ENCODE measurements at places on chromosomes 11 and 22.

DNA sequence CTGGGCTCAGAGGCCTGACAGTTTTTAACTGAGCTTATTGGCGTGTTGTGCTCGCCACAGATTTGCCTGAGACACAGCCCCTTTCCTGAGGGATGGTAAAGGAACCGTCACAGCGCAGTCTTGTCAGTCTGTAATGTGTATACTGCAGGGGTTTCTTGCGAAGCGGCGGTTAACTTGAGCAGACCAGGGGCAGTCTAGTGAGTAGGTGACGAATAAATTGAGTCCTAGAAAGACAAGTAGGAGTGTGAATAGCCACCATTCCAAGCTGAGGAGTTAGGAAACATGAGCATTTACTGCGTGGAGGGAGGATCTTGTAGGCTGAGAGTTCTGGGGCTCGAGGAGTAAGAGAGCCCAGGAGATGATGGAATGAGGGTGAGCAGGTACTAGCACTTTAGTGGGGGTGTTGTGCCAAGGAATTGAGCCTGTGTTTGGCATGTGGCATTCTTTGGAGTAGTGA, 1.4 kb downstream of the MED15 start:
- no peak for DNase-seq

DNA sequence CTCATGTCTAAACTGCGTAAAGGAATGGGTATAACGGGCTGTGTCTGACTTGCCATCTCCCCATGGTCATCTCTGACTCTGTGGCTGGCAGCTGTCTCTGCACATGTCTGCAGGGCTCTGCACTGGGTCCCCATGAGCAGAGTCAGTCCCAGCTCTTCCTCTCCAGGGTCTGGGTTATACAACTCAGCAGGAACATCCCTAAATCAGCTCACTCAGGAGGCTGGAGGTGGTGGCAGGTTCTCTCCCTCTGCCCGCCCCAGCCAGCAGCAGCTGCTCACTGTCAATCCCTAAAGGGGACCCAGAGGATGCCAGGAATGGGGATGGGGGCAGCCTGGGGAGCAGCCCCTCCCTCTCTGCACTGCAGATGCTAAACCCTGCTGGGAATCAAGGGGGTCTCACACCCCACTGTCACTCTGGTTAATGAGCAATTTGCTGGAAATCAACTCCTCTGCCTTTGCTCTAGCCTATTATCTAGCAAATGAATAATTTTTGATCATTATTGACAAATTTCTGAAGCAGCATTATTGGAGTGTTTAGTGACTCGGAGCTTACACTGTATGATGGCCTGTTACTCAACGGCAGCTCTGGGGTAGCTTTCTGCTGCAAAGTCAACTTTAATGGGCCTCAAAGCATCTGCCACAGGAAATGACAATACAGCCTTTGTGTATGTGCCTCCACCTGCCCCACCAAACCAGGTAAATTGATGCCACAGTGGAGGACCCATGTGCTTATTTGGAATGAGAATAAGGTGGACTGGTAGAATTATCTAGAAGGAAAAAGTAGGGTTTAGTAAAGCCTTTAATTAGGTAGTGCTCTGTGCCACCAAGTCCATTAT, 55.7 kb upstream of the SHANK2 start:
- DNase-seq = no peak

DNA sequence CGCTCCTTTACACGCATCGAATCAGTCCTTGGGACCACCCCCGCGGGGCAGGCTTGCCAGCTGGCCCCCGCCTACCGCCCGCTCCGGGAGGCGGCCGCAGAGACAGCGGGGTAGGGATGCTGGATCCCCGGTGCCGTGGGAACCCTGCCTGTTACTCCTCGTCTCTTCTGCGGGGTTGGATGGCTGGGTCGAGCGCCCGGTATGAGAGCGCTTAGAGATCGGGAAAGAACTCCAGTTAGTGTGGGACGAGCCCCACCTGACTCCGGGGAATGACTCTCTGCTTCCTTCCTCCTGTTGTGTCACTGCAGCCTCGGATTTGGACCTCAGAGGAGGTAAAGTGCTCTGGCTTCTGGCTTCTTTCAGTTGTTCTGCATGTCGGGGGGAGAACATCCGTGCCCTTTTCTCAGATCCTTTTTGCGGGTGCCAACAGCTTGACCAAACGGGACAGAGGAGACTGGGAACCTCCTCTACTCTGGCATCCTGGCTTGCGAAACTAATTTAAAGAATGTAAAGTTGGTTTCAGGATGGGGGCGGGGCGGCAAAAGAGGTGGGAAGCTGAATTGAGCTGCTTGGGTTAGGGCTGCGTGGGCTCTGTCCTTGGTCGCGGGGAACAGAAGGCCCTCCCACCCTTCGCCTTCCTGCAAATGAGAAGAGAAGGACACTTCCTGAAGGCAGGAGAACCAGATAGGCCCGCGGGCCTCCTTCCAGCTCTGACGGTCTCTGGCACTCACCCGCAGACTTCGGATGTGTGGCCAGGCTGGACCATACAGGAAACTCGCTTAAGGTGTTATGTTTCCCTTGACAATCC, 938 bp downstream of the LAYN start:
- peak; percentile 30 for DNase-seq

DNA sequence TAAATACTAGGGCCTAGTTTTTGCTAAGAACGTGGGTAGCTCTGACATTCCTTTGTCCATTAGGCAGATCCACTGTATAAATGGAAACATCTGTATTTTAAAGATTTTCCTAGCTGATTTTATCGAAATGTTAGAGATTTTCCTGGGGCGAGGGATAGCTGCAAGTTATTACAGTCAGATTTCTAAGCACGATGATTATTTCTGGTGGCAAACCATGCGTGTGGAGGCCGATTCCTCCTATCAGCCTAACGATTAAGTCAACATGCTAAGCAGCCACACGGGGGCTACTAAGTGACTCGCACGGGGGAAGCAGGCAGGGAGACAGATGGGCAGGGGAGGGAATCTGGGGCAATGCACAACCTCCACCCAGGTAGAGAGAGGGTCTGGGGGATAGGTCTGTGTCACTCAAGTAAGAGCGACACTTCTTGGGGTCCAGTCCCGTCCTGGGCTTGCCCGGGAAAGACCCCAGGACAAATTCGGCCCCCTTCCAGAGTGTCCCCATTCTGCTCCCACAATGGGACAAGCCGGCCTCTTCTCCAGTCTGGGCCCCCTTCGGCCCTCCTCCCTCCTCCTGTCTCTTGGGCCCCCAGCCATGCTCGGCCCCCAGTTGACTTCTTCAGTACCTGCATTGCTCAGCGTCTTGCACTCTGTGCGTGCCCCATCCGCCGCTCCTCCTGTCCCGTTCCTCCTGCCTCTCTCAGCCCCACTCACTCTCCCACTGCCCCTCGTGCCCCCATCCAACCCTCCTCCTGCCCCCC, 571 bp downstream of the C11orf24 start:
- DNase-seq = peak; percentile 86

DNA sequence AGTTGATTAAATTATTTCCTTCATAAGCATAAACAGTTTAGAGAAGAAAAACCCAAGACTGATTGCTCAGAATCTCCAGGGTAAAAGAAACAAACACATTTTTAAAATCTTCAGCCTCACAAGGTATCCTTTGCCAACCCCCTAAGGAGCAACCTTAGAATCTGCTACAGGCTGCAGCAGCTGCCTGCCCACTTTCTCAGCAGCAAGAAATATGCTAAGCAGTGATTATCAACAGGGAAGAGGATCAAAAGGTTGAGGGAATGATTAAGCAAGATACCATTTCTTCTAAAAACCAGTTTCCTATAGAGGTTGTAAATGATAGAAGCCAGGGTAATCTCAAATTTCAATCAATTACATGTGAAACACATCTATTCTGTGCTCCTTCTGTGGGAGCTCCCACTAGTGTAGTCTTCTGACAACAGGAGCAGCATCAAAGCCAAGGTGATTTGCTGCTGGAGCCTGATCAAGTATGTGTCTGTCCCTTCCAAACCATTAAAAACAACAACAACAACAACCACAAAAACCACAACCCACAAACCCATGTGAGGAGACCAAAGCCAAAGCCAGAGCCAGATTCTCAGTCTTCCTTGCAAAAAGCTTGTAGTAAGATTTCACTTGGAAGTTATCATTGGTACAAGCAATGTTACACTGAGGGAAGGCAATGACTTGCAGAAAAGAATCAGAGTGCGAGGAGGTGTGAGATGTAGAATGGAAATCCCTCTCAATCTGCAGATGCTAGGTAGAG, 761.2 kb downstream of the DLG2 start:
- no peak for DNase-seq

- no peak for DNase-seq
Observed at GRCh38 chr11:1076061-1076665, 1.5 kb downstream of the MUC2 start.

DNA sequence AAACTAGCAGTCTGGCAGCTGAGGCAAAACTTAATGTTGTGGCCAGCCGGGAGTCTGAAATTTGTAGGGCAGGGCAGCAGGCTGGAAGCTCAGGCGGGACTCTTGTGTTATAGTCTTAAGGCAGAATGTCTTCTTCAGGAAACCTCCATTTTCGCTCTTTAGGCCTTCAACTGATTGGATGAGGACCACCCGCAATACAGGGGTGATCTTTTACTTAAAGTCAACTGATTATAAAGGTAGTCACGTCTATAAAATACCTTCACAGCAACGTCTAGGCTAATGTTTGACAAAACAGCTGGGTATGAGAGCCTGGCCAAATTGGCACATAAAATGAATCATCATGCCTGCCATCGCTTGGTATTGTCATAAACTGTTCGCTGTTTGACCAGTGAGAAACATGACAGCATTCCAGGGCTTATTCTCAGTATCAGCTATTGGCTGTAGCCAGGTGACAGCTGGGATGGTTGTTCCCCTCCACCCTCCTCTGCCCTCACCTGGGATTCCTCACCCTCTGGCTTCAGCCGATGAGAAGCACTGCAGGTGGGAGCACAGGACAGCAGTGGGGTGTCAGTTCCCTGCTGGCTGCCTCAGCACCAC, 6.6 kb upstream of the POU2F3 start:
- no peak for DNase-seq

GRCh38 chr11:80007616-80008015, 566.8 kb upstream of the TENM4 start:
- DNase-seq = no peak

DNA sequence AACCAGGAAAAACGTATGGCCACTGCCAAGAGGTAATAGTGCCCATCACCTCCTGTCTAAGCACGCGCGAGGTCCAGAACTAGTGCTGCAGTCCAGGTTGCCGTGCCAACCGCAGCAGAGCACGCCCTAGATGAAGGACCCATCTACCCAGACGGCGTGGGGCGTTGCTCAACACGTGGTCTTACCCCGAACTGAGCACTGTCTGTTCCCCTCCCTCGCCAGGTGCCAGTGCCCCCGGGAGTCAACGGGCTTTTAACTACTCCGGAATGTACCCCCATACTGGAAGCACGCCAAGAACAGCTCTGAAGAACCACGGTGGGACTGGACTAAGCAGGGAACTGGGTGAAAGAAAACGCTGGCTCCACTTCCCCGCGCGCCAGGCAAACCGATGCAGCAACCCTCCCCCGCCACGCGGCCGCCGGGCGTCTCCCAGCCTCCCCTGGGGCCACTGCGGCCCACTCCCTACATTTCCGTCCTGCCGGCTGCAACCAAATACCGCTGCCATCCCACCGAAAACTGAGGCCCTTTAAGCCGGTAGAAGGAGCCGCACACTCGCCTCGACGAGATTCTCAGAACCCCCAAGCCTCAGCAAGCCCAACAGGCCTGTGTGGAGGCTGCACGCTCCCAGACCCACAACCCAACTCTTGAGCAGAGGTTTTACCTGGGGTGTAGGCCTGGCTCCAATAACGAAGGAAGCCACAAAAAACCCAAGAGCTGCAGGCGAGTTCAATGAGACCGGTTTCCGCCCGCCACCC, at the start of gene HSPA8:
TSS of gene HSPA8 (minus strand) at position 734 of the 755 bp plus-strand sequence. CDS start 812 bp downstream, outside the sequence.
- peak; percentile 47 for DNase-seq

DNA sequence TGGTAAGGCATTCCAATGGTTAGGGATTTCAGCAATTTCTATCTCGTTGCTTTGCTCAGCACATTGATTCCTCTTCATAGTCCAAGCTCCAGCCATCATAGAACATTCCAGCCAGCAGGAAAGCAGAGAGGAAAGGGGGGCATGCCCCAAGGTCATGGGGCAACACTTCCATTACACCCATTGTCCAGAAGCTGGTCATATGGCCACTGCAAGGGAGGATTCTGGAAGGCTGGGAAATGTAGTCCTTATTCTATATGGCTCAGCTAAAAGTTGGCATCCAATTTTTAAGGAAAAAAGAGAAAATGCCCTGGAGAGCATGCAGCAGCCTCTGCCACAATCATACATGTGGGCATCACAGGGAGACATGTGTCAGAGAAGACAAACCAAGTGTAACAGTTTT, 47.1 kb upstream of the RCN1 start:
- no peak for DNase-seq

GRCh38 chr22:47388331-47388730, 625.9 kb downstream of the TBC1D22A start:
- no peak for DNase-seq

DNA sequence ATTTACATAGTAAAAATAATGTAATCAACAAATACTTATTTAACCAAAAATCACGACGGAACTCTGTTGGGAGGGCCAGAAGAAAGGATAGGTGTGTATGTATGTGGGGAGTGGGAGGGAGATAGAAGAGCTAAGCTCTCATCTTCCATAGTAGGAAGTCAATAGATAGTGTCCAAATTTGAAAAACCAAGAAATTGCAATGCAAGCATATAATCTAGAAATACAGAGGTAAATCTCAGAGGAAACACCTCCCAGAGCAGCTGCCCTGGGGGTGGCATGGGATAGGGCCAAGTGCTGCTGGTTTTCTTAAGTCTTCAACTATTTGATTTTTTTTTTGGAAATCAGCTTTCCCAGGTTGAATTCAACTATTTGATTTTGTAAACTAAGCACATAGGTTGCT, 16.9 kb downstream of the C11orf86 start:
- DNase-seq = no peak

- no peak for DNase-seq
Observed at GRCh38 chr22:29447906-29448305, 9.5 kb downstream of the RFPL1 start.

- no peak for DNase-seq
Observed at GRCh38 chr22:35498026-35498800, 42.4 kb upstream of the RASD2 start.

- DNase-seq = no peak
Observed at GRCh38 chr11:1733716-1734640, 16.4 kb downstream of the IFITM10 start.

DNA sequence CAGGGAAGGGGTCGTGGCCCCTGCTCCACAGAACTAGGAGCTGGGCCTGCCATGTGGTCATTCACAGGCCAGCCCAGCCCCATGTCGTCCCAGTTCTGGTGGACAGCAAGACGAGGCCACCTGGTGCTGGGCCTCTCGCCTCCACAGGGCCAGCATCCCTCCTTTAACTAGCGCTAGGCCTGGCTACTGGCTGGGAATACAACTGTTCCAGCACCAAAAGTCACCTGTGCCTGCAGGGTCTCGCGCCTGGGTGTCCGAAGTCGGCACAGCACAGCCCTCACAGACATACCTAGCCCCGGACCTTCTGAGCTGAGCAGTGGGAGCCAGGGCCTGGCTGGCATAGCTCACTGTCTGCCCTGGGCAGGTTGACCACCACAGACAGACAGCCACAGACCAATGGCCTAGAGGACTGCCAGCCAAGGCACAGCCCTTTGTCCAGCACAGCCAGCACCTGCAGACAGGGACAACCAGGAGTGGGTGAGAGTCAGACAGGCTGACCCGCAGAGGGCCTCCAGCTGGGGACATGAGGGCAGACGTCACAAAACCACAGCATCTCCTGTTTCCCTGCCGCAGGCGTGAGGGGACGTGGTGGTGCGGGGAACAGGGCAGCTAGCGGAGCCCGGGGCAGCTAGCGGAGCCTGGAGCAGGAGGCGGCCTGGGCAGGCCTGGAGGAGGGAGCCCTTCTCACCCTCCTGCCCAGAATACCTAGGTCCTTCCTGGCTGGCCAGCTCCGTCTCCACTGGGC, 27.2 kb upstream of the TH start:
- DNase-seq = no peak
